Esophagus mucosa (tissue), 1 donor: ENCODE measurements at places on chromosomes 3 and 15.
A peak's percentile ranks its signal among the peaks of the same experiment; 100 is the strongest.

GRCh38 chr15:66613743-66614142 lies 47.9 kb upstream of the LCTL start:
- no peak for ATAC-seq

GRCh38 chr15:82850731-82851130 lies 41.3 kb downstream of the WHAMM start:
- ATAC-seq = no peak

DNA sequence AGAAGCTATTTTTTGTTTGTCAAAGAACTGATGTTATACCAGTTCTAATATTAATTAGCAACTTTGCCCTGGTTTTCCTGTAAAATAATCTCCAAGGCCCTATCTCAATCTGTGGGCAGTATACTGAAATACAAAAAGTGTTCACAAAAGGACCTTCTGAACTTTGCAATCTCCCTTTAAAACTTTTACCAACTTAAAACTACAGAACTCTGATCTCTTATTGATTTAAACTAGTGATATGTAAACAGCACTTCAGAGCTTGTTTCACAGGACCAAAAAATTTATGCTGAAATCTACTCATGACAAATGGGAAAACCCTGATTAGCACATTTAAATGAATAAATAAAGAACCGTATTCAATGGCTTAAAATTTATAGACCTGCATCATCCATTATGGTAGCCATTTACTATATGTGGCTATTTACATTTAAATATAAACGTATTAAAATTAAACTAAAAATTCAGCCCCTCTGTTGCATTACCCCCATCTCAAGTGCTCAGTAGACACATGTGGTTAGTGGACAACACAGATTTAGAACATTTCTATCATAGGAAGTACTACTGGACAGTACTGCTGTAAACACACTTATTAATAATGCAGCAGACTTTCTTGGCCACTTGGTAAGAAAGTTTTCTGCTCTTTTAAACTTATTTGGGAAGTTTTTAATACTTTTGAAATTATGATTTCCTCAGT lies 12.0 kb downstream of the AGTR1 start:
- ATAC-seq = no peak

- ATAC-seq = no peak
These were observed 580.0 kb downstream of the ZNF385D start for GRCh38 chr3:21170964-21171363.

GRCh38 chr15:31267161-31268107 lies 59.2 kb upstream of the KLF13 start:
- ATAC-seq = no peak

DNA sequence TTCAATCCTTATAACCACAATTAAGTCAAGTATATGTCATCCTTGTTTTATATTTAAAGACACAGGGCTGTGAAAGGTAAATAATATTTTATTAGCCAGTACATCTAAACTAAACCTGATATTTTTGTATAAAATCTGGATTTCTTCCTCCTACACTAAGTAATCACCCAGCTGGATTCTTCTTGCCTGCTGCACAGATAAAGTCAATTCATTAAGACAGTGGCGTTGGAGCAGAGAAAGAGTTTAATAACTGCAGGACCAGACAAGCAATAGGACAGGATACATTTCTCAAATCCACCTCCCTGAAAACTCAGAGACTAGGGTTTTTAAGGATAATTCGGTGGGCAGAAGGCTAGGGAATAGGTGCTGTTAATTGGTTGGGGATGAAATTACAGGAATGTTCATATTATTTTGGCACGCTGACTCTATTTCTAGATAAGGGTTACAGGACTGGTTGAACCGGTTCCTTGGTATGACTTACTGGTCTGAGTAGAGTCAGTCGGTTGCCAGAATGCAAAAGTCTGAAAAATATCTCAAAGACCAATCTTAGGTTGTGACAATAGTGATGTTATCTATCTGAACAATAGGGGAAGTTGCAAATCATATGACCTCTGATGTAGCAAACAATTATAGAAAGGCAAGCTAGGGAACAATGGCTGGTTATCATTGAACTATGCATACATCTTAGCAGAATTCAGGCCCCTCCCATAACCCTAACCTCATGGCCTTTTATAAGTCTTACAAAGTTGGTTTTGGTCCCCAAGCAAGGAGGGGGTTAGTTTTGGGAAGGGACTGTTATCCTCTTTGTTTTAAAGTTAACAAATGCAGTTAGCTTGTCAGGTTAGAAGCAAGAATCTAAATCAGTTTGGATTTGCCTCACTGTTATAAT lies 244.8 kb downstream of the ALCAM start:
- ATAC-seq = peak; percentile 63
